ENCODE measurements at places on chromosomes 11 and 22.

DNA sequence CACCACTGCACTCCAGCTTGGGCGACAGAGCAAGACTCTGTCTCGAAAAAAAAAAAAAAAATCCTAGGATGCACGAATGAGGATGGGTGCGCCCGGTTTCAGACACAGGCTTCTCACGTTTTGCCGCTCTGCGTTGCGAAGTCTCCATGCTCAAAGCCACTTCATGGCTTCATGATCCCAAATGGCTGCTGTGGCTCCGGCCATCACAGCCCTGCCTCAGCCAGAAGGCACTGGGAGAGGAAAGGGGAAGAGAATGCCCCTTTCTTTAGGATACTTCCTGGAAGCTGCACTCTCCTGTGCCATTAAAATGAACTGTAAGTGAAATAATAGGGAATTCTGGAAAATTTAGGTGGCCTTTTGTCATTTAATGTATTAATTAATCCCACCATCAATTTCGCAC is 116.4 kb upstream of the ANO1 start:
- no peak for DNase-seq

- no peak for DNase-seq
Observed at GRCh38 chr11:350723-351255, 18.5 kb upstream of the B4GALNT4 start.

- DNase-seq = no peak
Observed at GRCh38 chr11:26719289-26719973, 2.4 kb downstream of the SLC5A12 start.

DNA sequence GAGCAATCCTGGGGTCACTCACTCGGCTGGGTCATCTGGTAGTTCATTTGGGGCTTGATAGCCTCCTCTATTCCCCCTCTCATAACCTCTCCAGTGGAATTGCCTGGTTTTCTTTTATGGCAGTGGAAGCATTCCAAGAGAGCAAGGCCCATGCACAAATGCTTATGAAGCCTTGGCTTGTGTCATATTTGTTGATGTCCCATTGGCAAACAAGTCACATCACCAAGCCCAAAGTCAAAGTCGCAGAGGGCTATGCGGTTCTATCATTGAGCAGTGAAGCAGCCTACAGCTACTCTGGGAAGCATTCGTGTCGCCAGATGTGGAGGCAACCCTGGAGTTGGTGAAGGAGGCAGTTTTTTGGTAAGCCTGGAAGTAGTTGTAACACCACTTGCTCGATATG is 12.3 kb downstream of the KCTD14 start:
- no peak for DNase-seq

- no peak for DNase-seq
Observed at GRCh38 chr11:35303596-35304385, 115.6 kb downstream of the SLC1A2 start.

- DNase-seq = no peak
Observed at GRCh38 chr11:112132737-112133136, 31.2 kb downstream of the IL18 start.

DNA sequence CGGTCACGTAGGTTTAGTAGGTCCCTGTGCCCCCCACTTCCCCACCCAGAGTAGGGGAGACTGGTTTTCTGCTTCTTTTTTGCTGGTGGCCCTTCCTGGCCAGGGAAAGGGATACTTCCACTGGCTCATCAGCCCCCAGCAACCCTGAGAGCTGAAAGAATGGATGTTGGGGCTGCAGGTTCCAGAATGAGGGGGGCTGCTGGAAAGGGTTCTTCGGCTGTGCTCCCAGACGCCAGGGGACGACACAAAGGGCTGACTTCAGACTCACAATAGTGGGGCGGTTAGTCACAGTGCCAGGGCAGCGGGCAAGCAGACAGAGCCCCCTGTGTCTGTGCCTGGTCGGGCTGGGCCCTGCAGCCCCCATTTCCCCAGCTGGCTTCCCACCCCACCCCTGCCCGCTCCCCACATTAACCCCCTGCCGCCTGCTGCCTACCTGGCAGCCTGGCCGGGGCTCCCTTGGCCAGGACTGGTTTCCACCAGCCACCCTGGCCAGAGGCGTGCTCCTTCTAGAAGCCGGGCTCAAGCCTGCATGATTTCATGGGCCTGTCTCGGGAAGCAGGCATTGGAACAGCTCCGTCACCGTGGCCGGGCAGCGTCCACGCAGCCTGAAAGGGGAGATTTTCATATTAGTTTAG is 79.1 kb upstream of the WNT7B start:
- DNase-seq = no peak

GRCh38 chr11:47056261-47056915 is 119.8 kb downstream of the CSTPP1 start:
- DNase-seq = no peak

GRCh38 chr11:69382131-69383128 is 88.5 kb downstream of the MYEOV start:
- DNase-seq = no peak

DNA sequence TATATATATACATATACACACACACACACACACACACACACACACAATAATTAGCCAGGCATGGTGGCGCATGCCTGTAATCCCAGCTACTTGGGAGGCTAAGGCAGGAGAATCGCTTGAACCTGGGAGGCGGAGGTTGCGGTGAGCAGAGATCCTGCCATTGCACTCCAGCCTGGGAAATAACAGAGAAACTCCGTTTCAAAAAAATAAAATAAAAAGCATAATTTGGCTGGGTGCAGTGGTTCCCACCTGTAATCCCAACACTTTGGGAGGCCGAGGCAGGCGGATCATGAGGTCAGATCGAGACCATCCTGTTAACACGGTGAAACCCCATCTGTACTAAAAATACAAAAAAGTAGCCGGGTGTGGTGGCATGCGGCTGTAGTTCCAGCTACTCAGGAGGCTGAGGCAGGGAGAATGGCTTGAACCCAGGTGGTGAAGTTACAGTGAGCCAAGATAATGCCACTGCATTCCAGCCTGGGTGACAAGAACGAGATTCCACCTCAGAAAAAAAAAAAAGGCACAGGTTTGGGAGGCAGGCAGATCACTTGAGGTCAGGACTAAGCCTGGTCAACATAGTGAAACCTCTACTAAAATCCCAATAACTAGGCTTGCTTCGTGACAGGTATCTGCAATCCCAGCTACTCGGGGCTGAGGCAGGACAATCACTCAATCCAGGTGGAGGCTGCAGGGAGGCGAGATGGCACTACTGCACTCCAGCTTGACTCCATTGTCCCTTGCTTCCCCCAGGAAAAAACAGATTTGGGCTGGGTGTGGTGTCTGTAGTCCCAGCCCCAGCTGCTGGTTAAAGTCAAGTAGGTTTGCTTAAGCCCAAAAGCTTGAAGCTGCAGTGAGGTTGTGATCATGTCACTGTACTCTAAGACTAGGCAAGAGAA is 11.8 kb upstream of the WDR74 start:
- DNase-seq = peak; percentile 62

DNA sequence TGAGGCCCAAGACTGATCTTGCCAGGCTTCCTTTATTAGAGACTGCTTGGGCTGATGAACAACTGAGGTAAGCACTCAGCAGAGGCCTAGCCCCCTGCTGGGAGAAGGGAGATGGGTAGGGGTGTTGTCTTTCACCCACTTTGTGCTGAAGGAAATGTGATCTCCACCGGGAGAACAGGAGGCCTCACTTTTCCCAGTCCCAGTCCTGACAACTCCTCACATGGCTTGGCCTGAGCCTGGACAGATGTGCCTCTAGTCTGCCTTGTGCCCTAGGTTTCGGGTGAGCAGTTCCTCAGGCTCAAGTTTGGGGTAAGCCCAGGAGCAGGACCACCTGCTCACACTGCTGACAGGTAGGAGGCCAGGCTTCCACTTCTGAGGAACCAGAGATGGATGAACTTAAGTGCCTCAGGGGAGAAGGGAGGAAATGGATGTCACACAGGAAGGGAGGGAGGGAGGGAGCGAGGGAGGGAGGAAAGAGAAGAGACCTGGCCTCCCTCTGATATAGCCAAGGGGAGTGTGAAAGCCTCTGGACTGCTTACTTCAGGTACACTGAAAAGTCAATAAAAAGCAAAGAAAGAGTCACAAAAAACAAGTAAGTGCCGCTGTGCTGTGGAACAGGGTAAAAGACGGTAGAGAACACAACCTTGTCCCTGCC is 8.1 kb downstream of the CLPB start:
- no peak for DNase-seq

DNA sequence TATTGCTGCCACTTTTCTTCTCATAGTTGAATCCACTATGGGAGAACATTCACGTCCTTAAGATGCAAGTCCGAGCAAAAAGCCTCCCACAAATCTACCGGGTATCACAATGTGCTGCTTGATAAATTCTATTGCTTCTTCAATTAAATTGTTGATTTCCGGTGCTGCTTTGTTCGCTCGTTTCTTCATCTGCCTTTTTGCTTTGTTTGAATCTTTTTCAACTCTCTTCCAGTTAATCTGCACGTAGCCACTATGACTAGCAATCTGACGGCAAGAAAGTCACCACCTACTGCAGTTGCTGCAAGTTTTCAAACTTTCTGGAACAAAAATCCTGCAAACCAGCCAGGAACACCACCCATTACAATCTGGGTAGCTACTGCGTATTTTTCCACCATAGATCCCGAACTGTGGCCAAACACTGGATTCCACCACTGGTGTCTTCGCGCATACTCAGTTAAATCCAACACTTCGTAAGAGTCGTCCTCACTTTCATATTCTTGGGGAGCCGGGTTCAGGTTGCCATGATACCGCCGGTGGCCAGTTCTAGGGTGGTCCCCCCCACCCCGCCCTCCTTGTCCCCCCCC is 59.1 kb downstream of the CLMP start:
- no peak for DNase-seq
